ENCODE measurements at places on chromosomes 1 and 21.

DNA sequence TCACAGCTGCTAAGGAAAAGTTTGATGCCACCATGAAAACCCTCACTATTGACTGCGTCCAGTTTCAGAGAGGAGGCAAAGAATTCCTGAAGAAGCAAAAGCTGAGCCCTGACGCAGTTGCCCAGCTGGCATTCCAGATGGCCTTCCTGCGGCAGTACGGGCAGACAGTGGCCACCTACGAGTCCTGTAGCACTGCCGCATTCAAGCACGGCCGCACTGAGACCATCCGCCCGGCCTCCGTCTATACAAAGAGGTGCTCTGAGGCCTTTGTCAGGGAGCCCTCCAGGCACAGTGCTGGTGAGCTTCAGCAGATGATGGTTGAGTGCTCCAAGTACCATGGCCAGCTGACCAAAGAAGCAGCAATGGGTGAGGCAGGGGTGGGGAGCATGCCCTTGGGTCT lies 9.5 kb downstream of the CZIB start:
- DNase-seq, result no peak

DNA sequence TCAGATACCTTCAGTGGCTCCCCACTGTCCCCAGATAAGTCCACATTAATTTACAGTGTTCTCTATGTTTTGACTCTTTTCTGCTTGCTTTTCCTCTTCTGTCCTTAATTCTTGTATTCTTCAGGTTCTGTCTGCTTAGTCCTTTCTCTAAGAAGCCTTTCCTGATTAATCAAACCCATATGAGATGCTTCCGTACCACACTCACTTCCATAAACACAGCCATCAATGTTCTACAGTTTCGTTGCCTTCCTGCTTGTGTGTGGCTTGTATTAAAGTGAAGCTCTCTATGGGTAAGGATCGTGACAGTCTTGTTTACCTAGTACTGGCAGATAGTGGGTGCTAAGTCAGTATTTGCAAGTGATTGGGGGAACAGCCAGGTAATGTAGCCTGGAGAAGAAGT lies 75.9 kb downstream of the PRDM2 start:
- no peak for DNase-seq

DNA sequence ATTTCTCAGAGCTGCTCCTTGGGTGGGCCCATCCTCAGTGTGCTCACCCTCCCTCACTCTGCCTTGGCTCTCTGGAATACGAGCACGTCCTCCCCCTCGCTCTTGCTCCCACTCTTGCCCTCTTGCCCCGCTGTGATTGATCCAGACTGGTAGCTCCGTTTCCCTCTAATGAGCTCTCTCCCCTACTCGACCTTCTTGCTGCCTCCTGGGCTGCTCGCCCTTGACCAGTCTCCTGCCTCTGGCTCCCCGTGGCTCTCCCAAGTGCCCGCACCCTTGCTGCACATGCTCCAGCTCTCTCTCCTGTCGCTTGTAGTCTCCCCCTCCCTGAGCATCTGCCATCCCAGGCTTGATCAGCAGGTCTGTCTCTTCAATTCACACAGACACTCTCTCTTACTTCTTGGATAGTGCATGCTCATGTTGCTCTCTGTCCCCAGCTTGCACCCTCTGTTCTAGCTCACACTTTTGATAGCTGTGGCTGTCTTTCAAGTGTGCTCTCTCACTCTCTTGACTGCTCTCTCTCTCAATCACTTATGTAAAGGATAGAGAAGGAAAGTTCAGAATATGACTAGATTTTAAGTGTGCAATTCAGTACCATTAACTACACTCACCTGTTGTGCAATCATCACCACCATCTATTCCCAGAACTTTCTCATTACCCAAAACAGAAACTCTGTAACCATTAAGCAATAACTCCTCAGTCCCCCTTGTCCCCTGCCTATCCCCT lies 51.1 kb downstream of the PHC2 start:
- DNase-seq, result no peak

GRCh38 chr1:117581391-117581943 lies 24.4 kb upstream of the TENT5C start:
- DNase-seq, result no peak

DNA sequence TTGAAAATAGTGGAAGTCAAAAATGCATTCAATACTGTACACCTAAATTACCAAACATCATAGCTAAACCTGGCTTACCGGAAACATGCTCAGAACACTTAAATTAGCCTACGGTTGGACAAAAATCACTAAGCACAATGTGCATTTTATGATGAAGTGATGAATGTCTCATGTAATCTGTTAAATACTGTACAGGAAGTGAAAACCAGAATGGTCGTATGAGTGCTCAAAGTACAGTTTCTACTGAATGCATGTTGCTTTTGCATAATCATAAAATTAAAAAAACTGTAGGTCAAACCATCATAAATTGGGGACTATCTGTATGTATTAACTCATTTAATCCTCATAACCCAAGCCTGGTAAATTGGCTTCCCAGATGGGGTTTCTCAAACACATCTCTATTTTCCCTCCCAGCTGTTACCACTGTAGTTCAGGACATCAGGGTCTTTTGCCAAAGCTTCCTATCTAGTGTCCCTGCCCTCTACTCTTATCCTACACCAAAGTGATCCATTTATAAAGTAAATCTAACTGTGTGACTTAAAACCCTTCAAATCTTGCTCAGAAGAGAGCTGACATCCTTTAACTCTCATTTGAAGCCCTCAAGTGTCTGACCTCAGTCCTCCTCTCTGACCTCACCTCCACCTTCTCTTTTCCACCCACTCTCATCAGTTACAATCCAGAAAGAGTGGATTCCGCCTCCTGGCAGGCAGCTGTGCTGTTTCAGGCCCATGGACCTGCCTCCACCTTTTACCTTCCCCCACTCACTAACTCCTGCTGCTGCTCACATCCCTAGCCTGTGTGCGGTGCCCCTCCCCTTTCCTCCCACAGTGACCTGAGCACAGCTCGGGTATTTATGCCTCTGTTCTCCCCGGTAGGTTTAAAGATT lies 356.4 kb upstream of the ST6GALNAC5 start:
- DNase-seq, result no peak

- DNase-seq, result no peak
These were observed 75.6 kb downstream of the XCL2 start for GRCh38 chr1:168468042-168468809.

DNA sequence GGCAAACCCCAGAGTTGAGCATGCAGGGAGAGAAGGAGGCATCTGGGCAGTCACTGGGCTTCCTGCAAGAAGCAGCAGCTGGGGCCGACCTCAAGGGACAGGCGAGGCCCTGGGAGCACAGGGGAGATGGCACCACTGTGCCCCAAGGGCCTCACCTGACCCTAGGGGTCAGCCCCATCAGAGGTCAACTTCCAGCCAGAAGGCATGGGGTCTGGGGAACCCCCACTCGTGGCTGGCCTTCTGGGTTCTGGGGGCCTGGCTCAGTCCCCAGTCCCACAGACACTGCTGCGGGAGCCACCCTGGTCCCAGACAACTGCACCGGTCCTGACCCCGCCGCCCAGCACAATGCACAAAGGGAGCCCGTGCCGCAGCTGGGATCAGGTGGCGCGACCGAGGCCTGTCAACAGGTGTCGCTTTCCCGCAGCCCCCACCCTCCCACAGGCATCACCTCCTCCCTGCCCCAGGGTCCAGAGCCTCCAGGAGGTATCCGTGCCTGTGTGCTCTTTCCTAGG lies 6.2 kb downstream of the WNT9A start:
- DNase-seq, result no peak

DNA sequence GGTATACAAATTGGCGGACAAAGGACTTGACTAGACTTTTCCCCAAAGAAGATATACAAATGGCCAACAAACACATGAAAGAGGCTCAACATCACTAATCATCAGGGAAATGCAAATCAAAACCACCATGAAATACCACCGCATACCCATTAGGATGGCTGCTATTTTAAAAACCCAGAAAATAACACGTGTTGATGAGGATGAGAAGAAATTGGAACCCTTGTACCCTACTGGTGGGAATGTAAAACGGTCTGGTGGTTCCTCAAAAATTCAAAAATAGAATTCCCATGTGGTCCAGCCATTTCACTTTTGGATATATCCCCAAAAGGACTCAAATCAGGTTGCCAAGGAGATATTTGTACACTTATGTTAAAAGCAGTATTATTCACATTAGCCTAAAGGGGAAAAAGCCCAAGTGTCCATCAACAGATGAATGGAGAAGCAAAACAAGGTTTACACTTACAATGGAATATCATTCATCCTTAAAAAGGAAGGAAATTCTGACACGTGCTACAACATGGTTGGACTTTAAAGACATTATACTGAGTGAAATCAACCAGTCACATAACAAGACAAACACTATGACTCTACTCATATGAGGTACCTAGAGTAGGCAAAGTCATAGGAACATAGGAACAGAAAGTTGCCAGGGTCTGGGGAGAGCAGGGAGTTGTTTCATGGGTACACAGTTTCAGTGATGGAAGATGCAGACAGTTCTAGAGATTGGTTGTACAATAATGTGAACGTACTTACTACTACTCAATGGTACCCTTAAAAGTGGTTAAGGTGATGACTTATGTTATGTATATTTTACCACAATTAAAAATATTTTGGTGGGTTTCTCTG lies 17.0 kb downstream of the CD34 start:
- DNase-seq, result no peak

GRCh38 chr1:218666263-218666662 lies 321.1 kb downstream of the TGFB2 start:
- no peak for DNase-seq

DNA sequence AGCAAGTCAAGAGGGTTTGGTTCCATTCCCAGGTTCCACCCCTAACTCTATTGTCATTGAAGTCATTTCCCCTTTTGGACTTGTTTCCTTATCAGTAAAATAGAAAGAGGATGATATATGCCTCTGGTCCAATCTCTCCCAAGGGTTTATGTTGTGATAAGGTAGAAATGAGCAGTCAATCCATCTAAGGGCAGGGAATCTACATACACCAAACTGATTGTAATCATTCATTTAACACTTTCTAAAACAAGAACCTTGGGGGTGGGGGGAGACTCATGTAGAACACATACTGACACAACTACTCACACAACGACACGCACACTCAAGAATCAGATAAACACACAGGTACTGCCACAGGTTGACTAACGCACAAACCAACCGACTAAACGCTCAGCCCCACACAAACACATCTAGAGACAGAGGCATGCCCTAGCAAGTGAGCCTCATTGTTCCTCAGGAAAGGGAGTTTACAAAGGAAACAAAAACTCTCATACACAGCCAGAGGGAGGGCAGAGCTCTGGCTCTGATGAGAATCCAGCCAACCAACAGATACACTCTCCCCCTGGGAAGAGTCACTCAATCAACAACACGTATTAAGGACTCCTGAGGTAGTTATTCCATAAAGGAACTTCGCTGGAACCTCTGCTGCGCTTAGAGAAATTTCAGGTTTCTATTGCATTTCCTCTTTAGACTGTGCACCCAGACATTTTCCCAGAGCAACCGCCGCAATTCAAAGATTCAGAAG lies 1.0 kb downstream of the F11R start:
- no peak for DNase-seq

GRCh38 chr1:15279576-15280230 lies 32.7 kb downstream of the FHAD1 start:
- no peak for DNase-seq

GRCh38 chr1:226632169-226632879 lies 83.8 kb downstream of the STUM start:
- DNase-seq, result peak; percentile 58

DNA sequence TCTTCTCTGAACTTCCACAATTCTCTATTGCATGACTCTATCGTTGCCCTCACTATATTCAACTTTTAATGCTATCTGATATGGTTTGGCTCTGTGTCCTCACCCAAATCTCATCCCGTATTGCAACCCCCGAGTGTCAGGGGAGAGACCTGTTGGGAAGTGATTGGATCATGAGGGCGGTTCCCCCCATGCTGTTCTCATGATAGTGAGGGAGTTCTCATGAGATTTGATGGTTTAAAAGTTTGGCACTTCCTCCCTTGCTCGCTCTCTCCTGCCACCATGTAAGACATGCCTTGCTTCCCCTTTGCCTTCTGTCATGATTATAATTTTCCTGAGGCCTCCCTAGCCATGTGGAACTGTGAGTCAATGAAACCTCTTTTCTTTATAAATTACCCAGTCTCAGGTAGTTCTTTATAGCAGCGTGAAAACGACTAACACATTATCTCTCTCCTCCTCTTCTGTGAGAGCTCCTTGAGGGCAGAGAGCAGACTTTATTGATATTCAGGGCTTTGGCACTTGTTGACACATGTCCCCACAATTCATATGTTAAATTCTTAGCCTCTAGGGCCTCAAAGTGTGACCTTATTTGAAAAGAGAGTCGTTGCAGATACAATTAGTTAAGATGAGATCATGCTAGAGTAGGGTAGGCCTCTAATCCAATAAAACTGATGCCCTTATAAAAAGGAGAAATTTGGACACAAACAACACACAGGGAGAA lies 52.1 kb downstream of the ADCY10 start:
- no peak for DNase-seq

DNA sequence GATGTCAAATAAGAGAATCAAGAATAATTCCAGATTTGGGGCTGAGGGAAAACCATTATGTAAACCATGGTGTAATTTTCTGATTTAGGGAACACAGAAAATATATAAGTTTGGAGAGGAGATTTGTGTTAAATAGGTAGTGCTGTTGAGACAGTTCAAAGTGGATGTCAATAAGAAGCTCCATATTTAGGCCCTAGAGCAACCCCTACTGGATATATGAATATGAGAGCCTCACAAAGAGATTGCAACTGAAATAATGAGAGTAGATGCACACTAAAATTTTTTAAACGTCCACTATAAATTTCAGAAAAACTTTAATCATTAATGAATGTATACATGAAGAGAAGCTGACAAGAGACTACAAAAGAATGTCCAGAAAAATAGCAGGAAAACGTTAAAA lies 1447.8 kb upstream of the PRMT6 start:
- DNase-seq, result no peak

GRCh38 chr1:143497374-143497747 lies 474.4 kb downstream of the FAM72C start:
- DNase-seq, result no peak

DNA sequence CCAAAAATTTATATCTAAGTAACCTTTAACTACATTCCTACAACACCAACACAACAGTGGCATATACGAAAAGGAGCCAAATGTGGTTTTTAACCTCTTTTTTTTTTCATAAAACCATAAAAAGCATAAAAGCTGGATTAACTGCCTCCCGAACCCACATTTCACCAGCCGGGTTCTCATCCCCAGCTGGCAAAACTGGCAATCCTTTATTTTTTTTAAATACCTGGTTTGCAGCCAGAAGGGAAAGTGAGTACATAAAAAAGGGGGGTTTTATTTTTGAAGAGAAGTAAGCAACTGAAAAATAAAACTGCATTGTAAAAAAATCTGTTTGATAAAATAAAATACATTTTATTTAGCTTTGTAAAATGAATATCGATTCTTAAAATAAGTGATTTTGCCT lies 295.4 kb downstream of the AKT3 start:
- no peak for DNase-seq

GRCh38 chr1:202599669-202600431 lies 110.4 kb downstream of the SYT2 start:
- no peak for DNase-seq

DNA sequence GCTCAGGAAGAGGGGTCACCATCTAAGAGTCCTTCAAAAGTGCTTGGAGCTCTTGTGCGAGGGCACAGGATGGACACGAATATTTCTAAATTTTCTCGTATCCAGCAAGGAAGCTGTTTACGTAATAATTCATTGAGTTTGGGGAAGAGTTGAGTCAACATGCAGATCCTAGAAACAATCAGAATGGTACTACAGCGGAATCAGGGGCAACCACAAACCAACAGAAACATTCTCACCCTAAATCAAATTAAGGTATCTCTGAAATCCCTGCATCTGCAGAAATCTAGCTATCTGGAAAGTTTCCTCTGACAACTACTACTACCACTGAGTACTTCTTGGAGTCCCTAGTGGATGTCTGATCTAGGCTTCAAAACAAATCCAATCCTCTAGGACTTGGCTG lies 352.4 kb downstream of the LTN1 start:
- no peak for DNase-seq

Measured in activated CD8-positive, alpha-beta memory T cell treated with anti-CD3 and anti-CD28 coated beads for 24 hours (primary cell).